ENCODE measurements at places on chromosomes 6 and 20. TPM values are rescaled to one million over a fixed set of nuclear protein-coding genes. Genes with fewer than 3 reads are reported as not detected.

The TGM2 gene
- total RNA-seq: 98.9 TPM

The C6orf141 gene
- 0.55 TPM for total RNA-seq

The TSBP1 gene
- total RNA-seq: not detected

The EYA2 gene
- total RNA-seq: 1.4 TPM

The CLPSL1 gene
- total RNA-seq: not detected

The TMC2 gene
- not detected for total RNA-seq

The TUBB1 gene
- total RNA-seq: not detected

The ARFGEF3 gene
- total RNA-seq: 1.5 TPM

The SEL1L2 gene
- total RNA-seq: not detected

The BPIFB4 gene
- total RNA-seq: not detected

The IL17A gene
- total RNA-seq: not detected

The ID4 gene
- 12.0 TPM for total RNA-seq

The THBD gene
- 14.2 TPM for total RNA-seq

The EBF4 gene
- total RNA-seq: 4.1 TPM

The PREP gene
- 55.4 TPM for total RNA-seq

The FYN gene
- 167 TPM for total RNA-seq

The AK9 gene
- total RNA-seq: 3.4 TPM

The TAF11 gene
- 31.5 TPM for total RNA-seq

The SASH1 gene
- 13.3 TPM for total RNA-seq

The KCNQ5 gene
- 0.43 TPM for total RNA-seq

The HDGFL1 gene
- not detected for total RNA-seq

The POPDC3 gene
- total RNA-seq: 8.6 TPM

The FOXO3 gene
- total RNA-seq: 37.3 TPM

The C20orf204 gene
- total RNA-seq: 0.99 TPM

The C20orf202 gene
- not detected for total RNA-seq

The HCK gene
- total RNA-seq: 0.53 TPM

The PSORS1C1 gene
- 8.8 TPM for total RNA-seq

The PRIM2 gene
- 11.9 TPM for total RNA-seq

The HLA-G gene
- 0.89 TPM for total RNA-seq

The AIF1 gene
- not detected for total RNA-seq

The MAS1 gene
- not detected for total RNA-seq

The HLA-DPA1 gene
- 0.50 TPM for total RNA-seq

The GTSF1L gene
- not detected for total RNA-seq

The LST1 gene
- not detected for total RNA-seq

The OPRL1 gene
- total RNA-seq: 2.8 TPM

The HAO1 gene
- total RNA-seq: 0.20 TPM

Measured in astrocyte (in vitro differentiated cells and primary cell).